ENCODE measurements at places on chromosomes 3 and 15.

DNA sequence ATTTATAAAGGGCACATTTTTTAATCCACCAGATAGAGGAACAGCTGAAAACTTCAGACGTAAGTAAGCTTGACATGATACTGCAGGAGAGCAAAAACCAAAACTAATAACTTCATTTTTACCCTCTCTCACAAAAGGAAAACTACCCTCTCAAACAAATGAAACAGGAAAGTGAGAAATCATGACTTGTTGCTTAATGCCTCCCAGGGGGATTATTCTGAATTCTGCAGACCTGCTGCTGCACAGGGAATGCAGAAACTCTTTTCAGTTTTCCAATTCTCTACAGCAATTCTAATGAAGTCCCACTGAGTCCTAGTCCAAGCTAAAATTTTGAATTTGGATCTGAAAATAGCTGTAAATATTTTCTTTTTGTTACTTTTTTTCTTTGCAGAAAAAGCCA lies 637.1 kb upstream of the CCDC54 start:
- no peak for DNase-seq

- no peak for DNase-seq
Observed at GRCh38 chr3:72171946-72172345, 387.0 kb upstream of the PROK2 start.

DNA sequence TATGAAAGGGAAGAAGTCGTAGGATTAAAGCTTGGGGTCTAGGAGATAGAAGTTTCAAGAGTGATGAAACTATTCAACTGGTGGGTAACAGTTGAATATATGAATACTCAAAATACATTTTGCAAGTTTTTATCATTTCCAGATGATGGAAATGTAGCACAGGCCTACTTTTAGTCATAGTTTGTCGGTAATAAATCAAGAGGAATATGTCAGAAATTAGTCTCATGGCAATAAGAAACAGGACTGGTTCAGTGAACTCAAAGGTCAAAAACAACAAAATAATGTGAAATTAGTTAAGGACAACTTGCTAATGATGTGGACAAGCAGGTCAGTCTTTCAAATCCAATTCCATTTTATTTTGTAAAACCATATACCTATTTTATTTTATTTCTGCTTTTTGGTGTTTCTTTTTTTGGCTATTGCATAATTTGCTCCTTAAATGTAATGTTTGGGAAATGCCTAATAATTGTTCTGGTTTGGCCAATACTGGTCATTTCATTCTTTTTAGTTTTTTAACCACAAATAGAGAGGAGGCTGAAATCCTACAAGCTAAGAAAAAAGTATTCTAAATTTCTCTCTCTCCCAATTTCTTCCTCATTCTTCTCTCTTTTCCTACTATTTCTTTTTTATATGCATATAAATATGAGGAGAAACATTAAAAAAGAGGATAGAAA lies 195.2 kb upstream of the ARHGEF26 start:
- no peak for DNase-seq

- no peak for DNase-seq
Observed at GRCh38 chr3:139755551-139755950, 77.8 kb upstream of the NMNAT3 start.

- DNase-seq = no peak
Observed at GRCh38 chr15:60390231-60390630, 7.6 kb downstream of the ANXA2 start.

DNA sequence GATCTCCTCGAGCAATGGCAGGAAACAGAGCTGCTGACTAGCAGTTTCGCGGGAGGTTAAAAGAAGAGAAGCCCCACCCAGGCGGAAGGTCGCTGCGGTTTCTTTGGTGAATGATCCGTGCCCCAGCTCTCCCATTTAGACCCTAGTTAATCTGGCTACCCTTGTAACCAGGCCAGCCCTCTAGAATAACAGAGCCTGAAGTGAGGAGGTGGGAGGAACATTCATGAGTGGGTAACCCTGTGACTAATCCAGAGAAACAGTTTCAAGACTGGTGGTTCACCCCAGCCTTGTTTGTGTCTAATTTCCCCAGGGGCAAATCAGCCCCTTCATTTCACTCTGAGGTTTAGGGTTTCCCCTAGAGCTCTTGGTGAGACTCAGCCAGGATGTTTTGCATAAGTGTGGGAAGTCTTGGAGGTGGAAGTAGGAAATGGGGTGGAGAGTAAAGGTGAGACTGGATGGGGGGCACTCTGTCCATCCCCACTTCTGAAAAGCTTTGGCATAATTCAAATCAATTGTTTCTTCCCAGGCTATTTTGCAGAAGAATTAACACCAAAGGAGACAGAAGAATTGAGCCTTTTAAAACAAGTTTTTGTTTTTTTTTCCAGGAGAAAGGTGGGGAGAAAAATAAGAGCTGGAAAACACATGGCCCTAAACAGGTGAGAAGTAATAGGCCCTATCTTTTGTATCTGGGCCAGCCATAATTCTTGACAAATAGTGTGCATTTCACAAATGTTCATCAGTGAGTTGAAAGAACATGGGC lies 303.1 kb downstream of the RPLP1 start:
- DNase-seq = peak; percentile 90

- no peak for DNase-seq
Observed at GRCh38 chr3:184176377-184177330, 2.0 kb downstream of the AP2M1 start.

DNA sequence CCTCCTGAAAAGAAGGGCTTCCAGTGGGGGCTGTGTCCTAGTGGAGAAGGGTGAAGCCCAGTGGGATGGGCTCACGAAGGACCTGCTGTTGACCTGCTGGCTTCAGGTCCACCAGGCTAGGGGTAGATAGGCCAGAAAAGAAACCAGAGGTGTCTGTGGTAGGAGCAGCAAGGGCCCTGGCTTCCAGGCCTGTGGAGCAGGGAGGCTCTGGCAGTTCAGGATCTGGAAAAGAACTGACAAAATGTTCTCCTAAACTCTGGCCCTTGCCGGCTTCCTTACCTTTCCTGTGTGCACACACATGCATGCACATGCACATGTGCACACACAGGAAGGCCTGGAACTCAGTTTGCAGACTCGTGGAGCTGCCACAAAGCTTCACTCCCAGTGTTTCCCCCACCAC lies 49.7 kb downstream of the ABHD2 start:
- no peak for DNase-seq

GRCh38 chr3:61315871-61316270 lies 64.6 kb upstream of the FHIT start:
- DNase-seq = no peak

GRCh38 chr15:65385870-65386258 lies 8.1 kb upstream of the IGDCC3 start:
- no peak for DNase-seq

DNA sequence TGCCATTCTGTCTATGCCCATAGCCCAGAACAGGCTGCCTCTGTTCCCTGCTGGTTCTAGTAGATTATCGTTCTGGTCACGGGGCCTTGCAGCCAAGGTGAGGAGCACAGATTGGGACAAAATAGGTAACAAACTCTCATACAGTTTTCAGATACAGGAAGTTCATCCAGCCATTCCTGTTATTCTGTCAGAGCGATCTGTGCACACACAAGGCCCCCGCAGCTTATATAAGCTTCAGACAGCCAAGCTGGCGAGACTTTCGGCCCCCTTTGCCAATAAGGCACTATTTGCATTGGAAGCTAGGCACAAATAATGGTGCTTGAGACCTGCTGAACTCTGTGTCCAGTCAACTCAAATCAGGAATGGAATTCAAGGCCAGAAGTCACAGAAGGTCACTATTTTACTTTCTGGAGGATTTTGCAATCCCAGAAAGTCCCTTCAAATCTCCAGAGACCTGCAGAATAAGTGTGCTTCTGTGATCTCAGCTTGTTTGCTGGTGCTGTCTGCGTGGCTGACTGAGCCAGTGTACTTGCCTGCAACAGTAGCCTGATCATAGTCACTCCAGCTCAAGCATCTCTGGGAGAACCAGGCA lies 69.4 kb downstream of the BFSP2 start:
- DNase-seq = no peak

- DNase-seq = no peak
Observed at GRCh38 chr3:103693831-103694230, 1259.0 kb downstream of the ZPLD1 start.

DNA sequence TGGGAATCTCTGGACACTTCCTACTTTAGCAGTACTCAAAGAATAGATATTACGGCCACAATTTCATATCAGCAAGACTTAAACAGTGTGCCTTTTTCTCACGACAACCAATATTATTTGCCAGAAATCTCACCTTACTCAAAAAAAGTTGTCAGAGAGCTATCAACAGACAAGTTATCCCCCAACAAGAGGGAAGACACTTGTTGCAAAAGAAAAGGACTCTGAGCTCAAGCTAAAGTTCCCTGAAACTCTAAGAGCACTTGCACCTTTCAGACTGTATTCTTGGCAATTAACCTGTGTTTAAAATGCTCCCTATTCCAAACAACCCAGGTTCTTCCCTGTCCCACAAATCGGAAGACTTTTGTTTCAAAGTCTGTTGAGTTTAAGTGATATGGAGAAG lies 4.5 kb downstream of the LRIG1 start:
- DNase-seq = no peak

DNA sequence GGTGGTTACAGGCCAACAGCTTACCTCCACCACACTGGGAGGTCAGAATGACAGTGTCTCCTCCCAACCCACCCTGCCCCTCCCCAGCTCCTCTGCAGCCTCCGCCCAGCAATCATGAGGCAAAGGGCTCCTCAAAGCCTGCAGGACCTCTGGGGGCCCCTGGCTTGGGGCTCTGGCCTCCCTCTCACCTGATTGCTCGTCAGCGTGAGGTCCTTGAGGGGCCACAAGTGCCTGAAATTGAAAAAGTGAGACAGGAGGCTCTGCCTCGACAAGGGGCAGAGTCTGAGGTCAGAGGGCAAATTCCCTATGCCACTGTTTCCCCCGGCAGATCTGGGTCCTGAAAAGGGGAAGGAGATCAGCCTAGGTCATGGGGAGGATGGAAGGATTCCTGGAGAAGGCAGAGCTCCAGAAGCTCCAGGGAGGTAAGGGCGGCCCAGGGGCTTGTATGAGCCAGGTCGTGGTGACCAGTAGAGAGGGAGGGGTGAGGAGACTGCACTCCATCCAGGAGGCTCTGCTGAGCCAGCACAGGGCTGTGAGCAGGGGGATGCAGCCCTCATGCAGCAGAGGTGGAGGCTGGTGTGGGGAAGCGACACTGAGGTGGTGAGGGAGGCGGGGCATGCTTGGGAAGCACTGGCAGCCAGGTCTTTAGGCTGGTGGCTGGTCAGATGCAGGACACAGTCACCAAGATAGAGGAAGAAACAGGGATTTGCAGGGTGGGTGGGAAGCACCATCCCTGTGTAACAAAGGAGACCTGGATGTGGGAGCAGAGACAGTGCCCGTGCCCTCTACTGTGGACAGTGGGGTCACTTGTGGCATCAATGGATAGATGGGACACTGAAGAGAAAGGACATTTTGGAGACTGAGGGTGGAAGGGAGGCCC lies 20.1 kb downstream of the ALS2CL start:
- no peak for DNase-seq

DNA sequence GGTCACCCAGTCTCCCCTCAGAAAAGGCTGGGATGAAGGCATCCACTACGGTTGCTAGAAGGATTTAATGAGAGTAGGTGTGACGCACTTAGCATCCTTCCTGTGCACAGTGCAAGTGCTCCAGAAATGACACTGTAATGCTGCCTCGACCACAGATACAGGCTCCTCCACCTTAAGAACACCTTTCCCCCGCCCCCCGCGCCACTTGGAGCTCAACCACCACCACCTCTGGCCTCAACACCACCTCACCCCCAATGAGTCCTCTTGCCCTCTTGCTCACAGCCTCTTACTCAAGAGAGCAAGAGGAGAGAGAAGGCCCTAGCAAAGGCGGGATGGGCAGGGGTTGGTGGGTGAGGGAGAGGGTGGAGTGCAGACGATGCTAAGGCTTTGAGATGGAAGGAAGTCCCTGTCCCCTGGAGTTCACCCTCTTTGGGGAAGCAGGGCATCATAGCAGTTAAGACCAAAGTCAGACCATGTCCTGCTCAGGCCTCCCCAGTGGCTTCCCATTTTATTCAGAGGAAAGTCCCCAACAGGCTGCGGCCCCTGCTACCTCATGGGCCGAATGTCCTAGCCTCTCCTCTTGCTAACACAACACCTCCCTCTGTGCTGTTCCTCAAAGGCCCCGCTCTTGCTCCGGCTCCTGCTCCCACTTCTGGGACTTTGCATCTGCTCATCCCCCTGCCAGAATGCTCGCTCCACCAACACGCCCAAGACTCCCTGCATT lies 8.3 kb downstream of the STARD5 start:
- DNase-seq = no peak

- DNase-seq = no peak
Observed at GRCh38 chr3:183108001-183108449, 8.7 kb upstream of the MCCC1 start.

- no peak for DNase-seq
Observed at GRCh38 chr3:10468613-10469354, 36.6 kb downstream of the ATP2B2 start.

- no peak for DNase-seq
Observed at GRCh38 chr3:147758771-147759170, 349.6 kb downstream of the ZIC1 start.

DNA sequence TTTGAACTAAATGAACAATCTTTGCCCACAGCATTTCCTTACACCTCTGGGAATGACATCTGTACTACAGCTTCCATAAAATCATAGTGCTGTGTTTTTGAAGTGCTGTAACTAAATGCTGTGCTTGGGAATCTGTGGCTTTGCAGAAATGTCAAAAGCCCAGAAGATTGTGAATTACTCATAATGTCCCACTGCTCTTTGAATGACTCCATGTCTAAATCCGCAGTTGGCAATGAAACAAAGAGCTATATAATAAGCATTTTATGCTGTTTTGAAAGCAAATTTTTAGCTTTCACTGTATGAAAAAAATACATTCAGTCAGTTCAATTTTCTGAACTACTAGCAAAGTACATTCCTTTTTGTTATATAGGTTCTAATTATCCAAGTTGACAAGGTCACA lies 88.6 kb upstream of the ADAMTS17 start:
- no peak for DNase-seq

DNA sequence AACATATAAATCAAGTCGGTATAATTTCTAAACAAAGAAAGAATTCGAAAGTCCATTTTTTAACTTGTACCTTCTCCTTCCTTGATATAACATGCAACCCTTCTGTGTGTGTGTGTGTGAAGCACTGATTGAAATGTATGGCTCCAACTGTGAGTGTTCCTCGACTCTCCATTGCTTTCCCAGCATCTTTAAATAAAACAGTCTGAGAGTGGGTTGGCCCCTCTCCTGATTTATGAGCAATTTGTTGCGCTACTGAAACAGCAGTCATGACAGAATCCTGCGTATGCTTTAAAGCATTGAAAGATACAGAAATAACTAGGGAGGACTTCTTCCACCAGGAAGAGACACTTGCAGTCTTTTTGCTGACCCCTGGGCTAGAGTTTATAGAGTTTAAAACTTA lies 340.0 kb upstream of the SATB1 start:
- DNase-seq = no peak

GRCh38 chr15:73001840-73002239 lies 50.4 kb upstream of the NEO1 start:
- no peak for DNase-seq

DNA sequence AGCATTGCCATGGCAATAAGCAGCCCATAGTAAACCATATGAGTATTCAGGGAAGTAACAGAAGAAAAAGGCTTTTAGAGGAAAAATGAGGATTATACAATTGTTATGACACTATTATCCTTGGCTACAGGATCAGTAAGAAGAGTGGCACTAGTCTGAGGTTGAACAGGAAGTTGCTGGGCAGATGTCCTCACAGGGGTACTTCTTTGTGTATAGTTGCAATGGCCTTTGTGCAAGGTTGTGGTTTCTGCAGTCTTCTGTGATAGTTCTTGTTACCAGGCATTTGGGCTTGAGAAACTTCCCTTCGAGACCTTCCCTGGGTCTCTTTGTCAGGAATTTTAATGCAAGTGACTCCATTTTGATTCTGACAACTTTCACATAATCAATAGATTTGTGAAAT lies 100.6 kb upstream of the ATP11B start:
- no peak for DNase-seq

GRCh38 chr3:4570840-4571621 lies 77.9 kb downstream of the ITPR1 start:
- DNase-seq = no peak

Data from stimulated activated CD4-positive, alpha-beta T cell treated with anti-CD3 and anti-CD28 coated beads, Interleukin-15, amount 100 ng/mL, for 24 hours (primary cell).